ENCODE measurements at places on chromosomes 6 and 20.

GRCh38 chr6:35240838-35241801 is 18.4 kb upstream of the ZNF76 start:
- peaks cover 2% of the 10 kb centered on the region for H3K36me3 ChIP-seq
- H3K4me1 ChIP-seq = no peaks in the 10 kb centered on the region
- no peaks in the 10 kb centered on the region for H3K27me3 ChIP-seq

DNA sequence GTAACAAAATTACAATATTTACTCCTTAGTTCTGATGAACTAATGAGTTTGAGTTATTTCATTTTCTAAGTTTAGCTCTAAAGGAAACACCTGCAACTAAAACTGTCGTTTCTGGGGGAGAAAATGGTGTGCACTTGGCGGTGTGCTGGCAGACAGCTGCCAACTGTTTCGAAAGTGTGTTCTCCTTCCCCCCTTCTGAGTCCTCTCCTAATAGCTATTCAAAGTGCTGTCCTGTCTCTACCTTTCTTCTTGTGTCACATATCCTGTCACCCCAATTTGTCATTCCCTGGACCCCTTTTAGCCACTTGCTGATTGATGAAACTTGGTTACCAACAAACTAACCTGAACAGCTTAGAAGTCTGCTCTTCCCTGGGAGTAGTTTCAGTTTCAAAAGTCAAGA is 4.9 kb upstream of the UBE2J1 start:
- peaks cover 66% of the 10 kb centered on the region for H3K4me1 ChIP-seq
- DNase-seq = peak; percentile 24
- peak overlapping the region; percentile 55 for H3K27ac ChIP-seq
- peak overlapping the region; percentile 72 for H3K4me3 ChIP-seq
- H3K27me3 ChIP-seq = no peaks in the 10 kb centered on the region

DNA sequence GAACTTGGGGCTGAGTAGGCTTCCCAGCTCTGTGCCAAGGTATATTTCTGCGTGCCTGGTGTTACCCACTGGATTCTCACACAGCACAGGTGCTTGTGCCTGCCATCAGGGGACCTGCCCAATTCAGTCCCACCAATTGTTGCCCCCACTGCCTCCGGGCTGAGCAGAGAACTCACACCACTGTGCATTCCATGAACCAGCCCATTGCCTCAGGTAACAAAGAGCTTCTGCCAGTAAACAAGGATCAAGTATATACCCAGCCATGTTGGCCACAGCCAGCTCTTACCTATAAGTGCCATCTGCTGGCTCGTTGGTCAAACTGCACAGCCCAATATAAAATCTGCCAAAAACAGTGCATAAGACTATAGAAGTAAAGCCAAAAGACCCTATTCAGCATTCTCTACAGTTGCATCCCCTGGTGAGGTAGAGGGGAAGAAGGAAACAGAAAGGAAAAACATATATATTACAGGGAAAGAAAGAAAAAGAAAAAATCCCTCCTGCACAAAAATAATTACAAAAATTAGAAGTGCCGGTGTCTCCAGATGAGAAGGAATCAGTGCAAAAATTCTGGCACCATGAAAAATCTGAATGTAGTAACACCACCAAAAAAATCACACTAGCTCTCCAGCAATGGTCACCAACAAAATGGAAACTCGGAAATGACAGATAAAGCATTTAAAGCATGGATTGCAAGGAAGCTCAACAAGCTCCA is 241.4 kb downstream of the IBTK start:
- peak; percentile 5 for DNase-seq
- no peaks in the 10 kb centered on the region for H3K27me3 ChIP-seq
- no peaks in the 10 kb centered on the region for H3K36me3 ChIP-seq

DNA sequence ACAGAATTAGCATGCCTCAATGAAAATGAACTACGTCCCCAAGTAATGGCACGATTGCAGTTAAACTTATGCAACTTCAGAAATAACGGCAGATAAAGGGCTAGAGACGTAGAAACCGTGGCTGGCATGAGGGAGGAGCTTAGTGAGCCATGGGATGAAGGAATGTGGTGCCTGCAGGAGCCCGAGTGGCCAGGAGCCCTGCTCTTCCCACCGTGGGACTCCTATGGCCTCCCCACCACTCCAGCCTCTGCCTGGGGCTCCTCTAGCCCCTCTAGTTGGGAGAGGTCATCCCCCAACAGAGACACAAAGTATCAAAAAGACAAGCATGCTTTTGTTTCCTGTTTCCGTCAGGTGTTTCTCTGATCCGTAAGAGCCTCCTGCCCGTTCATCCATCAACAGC is 75.1 kb upstream of the BHLHE23 start:
- DNase-seq = no peak
- no peak overlapping the region for H3K4me3 ChIP-seq
- peaks cover 4% of the 10 kb centered on the region for H3K36me3 ChIP-seq
- no peaks in the 10 kb centered on the region for H3K4me1 ChIP-seq
- H3K27me3 ChIP-seq = peaks cover 19% of the 10 kb centered on the region

GRCh38 chr20:36214684-36215256 is 21.5 kb upstream of the AAR2 start:
- DNase-seq = peak; percentile 27
- no peak overlapping the region for H3K27ac ChIP-seq
- H3K27me3 ChIP-seq = no peaks in the 10 kb centered on the region
- no peaks in the 10 kb centered on the region for H3K4me1 ChIP-seq

- H3K4me1 ChIP-seq = peaks cover 21% of the 10 kb centered on the region
- peaks cover 9% of the 10 kb centered on the region for H3K36me3 ChIP-seq
- no peak overlapping the region for H3K4me3 ChIP-seq
- H3K27me3 ChIP-seq = no peaks in the 10 kb centered on the region
- no peak for DNase-seq
These were observed 258.4 kb downstream of the RNGTT start for GRCh38 chr6:88704980-88705379.

GRCh38 chr20:2978519-2978918 is 64.9 kb upstream of the GNRH2 start:
- H3K27me3 ChIP-seq = no peaks in the 10 kb centered on the region
- DNase-seq = no peak
- H3K4me1 ChIP-seq = peaks cover 7% of the 10 kb centered on the region

- peak overlapping the region; percentile 87 for H3K4me3 ChIP-seq
- H3K36me3 ChIP-seq = peaks cover 31% of the 10 kb centered on the region
- H3K27me3 ChIP-seq = no peaks in the 10 kb centered on the region
These were observed 1.1 kb upstream of the VARS2 start for GRCh38 chr6:30912746-30913520.

Measured in activated naive CD4-positive, alpha-beta T cell treated with anti-CD3 and anti-CD28 coated beads for 36 hours (primary cell).